ENCODE measurements at places on chromosomes 5 and 9.

DNA sequence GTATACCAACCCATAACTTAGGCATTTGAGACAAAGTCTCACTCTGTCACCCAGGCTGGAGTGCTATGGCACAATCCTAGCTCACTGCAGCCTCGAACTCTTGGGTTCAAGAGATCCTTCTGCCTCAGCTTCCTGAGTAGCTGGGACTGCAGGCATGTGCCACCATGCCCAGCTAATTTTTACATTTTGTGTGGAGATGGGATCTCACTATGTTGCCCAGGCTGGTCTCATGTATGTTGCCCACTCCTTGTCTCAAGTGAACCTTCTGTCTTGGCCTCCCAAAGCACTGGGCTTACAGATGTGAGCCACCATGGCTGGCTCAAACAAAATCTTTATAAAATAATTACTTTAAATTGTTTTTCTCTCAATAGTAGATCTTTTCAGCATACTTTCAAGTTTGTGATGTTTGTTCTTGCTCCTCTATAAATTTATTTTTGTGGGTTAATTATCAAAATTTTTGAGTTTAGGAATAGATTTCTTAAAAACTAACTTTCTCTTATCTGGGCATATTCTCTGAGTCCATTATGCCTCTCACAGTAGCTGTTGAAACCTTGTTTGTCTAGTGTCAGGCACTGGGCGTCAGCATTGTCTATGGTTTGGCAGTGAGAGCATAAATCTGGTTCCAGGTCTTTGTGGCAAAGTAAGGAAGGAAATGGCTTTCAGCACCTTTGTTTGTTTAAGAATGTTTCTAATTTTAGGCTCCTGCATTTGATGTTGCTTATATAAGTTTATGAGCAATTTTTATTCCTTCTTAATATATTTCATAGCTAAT is 38.7 kb downstream of the NLN start:
- DNase-seq, result peak; percentile 40

DNA sequence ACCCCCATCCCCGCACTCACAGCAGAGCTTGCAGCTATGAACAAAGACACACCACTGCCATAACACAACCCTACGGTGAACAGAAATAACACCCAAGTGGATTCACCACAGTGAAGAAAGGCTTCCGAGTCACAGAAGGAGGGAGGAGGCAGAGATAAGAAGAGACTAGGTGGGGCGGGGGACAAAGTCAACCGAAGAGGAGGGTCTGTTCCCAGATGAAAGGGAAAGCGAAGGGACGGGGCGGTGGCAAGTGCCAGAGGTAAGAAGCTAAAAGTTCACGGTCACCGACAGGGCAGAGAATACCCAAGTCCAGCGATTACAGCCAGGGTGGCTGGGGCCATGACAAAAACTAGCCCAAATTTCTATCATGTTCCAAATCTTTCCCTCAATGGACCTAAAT is 21.0 kb downstream of the EPB41L4B start:
- no peak for DNase-seq

DNA sequence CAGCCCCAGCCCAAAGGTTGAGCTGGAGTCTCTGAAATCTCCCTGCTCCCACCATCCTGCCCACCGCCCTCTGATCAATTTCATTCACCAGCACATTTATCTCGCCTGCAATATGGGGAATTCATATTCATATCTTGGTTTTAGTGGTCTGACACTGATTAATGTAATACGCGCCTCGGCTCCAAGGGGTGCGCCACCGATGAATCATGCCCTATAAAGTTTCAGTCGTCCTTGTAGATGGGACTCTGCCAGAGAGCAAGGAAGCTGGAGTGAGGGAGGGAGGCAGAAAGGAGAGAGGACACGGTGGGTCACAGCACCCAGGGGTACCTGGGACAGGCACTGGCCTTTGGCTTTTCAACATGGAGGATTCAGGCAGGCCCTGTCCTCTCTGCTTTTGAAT is 8.9 kb downstream of the IRX1 start:
- no peak for DNase-seq

GRCh38 chr9:7579351-7579750 is 220.2 kb downstream of the DMAC1 start:
- no peak for DNase-seq

GRCh38 chr5:67605730-67606585 is 409.4 kb upstream of the CD180 start:
- no peak for DNase-seq

- no peak for DNase-seq
Observed at GRCh38 chr9:117535973-117536372, 121.1 kb upstream of the ASTN2 start.

DNA sequence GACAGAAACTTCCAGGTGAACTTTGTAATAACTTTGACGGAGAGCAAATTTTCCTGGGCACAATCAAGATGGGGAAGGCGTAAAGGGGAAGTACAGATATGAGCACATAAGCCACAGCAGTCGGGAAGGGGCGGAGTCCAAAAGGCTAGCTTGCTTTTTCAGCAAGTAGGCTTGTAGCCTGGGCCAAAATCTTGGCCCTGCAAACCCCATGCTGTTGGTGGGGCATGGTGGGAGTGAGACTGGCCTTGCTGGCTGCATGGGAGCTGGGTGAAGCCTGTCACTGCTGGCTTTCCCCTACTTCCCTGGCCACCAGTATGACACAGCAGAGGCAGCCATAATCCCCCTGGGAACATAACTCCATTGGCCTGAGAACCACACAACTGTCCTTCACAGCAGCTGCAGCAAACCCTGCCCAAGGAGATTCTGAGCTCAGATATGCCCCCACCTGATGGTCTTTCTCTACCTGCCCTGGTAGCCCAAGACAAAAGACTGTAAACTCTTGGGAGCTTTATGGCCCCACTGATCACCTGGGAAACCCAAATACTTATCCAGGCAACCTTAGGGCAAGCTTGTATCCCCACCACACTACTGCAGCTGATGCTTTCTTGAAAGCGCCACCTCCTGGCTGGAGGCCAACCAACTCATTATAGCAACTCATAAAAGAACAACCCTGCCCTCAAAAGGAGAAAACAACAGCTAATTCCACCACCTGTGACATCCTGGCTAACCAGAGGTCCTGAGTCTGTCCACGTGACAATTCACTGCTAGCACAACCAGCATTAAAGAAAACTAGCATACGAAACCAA is 24.0 kb downstream of the DCTN4 start:
- DNase-seq, result no peak

GRCh38 chr5:95554331-95554646 is 488 bp downstream of the SKIC3 start:
- no peak for DNase-seq

- no peak for DNase-seq
Observed at GRCh38 chr5:52668544-52669185, 119.1 kb upstream of the ITGA1 start.

DNA sequence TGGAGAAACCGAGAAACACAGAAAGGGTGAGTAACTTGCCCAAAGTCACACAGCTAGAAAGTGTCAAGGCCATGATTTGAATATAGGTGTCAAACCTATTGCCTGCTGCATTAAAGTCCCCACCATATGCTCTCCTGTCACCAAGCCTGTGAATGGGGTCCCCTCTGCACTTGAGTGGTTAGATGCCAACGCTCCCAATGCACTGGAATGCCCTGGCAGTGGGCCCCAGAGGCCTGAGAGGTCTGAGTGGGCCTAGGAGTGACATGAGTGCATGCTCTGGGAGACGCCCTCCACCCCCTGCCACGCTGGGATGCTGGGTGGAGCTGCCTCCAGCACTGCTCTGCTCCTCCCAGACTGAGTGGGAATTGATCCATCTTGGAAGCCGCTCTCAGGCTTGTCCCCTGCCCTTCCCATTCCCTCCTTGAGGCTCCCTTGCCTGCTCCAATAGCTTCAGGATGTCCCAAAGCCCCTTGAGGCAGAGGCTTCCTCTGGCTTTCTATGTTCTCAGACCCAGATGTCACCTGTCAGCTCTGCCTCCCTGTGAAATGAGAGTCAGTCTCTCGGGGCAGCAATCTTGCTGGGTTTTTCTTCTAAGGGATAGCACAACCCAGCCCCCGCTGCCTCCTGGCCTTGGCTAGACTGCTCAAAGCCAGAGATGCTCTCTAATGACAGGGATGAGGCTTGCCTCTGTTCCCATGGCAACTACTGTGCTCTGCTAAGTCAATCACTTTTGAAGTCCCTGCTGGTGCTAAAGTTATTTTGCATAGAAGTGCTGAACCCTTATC is 6.6 kb upstream of the ARSI start:
- DNase-seq, result no peak

- no peak for DNase-seq
Observed at GRCh38 chr5:132224716-132225115, 2.9 kb downstream of the P4HA2 start.

GRCh38 chr5:103114440-103114839 is 5.5 kb downstream of the GIN1 start:
- no peak for DNase-seq
